ENCODE measurements at places on chromosomes 3 and 15.

- DNase-seq: no peak
Measured at GRCh38 chr3:148186881-148187280, 510.8 kb upstream of the AGTR1 start.

GRCh38 chr3:152317956-152318355 is 49.2 kb downstream of the MBNL1 start:
- no peak for DNase-seq

- DNase-seq: no peak
Measured at GRCh38 chr3:57972531-57973111, 35.6 kb upstream of the FLNB start.

DNA sequence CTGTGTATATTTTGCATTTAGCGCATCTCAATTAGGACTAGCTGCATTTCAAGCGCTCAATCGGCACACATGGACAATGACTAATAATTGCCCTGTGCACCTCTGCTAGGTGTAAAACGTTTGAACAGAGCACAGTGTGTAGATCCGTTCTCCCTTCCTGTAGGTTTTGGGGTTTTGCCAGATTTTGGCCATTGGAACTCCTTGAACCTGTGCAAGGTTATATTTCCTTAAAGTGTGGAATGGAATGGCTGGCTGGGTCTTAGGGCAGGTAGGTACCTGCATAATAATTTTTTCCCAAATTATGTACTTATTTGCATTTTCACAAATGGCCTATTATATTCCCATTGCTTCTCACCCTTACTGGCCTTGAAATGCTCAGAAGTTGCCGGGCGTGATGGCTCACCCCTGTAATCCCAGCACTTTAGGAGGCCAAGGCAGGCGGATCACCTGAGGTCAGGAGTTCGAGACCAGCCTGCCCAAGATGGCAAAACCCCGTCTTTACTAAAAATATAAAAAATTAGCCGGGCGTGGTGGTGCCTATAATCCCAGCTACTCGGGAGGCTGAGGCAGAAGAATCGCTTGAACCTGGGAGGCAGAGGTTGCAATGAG is 777 bp downstream of the RNU5B-1 start:
- no peak for DNase-seq

- DNase-seq: no peak
Measured at GRCh38 chr15:47750740-47751262, 33.5 kb downstream of the SEMA6D start.

DNA sequence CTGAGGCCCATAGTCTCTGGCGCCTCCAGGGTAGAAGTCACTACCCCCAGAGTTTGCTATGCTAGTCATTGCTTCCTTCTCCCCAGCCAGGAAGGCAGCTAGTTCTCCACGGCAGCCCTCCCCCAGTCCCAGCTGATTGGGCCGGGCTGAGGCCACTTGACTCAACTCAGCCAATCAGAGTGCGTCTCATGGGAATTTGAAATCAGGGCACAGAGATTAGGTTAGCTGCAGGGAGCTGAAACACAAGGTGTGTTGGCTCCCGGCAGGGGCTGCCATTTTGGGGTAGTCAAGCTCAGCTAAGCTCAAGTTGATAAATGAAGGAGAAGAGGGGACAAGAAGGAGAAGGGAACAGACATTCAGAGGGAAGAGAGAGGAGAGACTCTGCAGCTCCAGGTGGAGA is 32.8 kb downstream of the LINGO1 start:
- DNase-seq: no peak

DNA sequence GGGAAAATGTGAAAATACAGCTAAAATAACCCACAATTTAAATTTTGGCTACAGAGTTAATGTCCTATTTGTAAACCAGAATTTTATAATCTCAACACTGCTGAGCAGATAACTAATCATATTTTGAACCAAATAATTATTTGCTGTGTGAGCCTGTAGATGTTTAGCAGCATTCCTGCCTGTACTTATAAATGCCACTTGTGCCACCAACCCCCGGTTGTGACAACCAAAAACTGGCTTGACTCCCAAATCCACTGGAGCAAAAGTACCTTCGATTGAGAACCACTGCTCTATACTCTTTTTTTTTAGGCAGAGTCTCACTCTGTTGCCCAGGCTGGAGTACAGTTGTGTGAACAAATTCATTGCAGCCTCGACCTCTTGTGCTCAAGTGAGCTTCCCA is 78.5 kb downstream of the CNTN6 start:
- no peak for DNase-seq

DNA sequence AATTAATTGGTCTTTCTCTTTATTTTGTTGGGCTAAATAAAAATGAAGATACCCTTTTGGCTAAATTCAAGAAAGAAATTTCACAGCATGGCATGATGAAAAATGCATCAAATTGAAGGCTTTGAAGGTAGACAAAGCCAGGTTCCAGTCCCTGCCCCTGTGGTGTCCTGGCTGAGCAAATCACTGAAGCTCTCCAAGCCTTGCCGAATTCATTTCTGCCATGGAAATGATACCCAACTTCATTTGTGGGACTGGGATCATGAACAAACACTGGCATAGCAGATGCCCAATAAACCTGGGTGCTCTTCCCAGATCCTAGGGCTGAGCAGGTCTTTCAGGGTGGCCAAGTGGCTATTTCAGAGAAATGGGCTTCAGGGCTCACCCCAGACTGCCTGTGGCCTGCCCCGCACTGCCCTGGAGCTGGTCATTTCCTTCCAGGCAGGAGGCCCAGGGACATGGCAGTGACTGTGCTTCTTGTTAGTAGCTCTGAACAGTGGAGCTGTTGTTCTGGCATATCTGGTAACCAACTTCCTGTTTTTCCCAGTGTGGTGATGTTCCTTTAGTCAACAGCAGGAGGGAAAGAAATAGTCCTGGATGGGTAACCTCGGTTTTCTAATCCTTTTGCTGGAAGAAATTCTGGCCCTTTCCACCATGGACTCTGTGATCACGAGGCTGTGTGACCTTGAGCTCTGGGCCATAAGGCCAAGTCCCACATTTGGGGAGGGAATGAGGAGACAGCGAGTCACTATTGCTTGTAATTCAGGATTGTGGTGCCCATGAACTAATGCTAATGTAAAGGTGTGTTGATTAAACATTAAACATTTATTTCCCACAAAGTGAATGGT is 47.6 kb downstream of the CTDSPL start:
- no peak for DNase-seq

DNA sequence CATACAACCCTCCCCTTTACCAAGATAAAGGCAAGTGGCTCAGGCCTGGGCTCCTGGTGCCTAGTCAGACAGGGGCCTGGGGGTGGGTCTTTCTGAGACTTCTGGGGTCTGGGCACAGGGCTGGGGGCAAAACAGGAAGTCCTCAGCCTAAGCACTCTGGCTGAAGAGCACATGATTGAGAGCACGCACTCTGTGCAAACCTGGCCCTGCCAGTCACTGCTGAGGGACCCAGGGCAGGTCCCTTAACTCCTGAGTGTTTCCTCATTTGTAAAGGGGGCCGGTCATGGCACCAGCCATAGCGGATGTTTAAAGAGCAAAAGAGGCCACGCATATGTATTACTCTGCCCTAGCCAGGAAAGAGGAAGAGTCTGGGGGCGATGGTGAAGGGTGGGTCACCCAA is 16.0 kb downstream of the TKT start:
- no peak for DNase-seq

DNA sequence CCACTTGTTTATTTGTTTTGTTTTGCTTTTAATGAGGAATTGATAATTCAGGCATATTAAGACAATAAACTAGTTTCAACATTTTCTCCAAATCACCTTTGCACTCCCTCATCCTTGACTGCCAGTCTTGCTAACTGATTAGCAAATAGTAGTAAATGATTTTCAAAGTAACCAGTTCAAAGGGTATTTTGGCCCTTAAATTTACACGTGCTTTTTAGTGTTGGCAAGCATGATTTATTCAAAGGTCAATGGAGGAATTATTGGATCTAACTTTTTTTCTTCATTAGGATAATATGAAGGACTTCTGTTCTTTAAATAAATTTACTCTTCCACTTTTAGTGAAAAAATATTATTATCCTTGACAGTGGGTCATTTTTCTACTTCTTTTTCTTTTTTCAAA is 53.8 kb downstream of the BCHE start:
- DNase-seq: no peak

GRCh38 chr3:144187531-144188210 is 216.0 kb downstream of the DIPK2A start:
- DNase-seq: no peak

- no peak for DNase-seq
Measured at GRCh38 chr15:40639677-40640076, 45.6 kb downstream of the KNL1 start.
